ENCODE measurements at places on chromosomes 16 and 17.
A peak's percentile ranks its signal among the peaks of the same experiment; 100 is the strongest.

GRCh38 chr17:7922845-7923628 lies 6.6 kb downstream of the KCNAB3 start:
- DNase-seq, result no peak

DNA sequence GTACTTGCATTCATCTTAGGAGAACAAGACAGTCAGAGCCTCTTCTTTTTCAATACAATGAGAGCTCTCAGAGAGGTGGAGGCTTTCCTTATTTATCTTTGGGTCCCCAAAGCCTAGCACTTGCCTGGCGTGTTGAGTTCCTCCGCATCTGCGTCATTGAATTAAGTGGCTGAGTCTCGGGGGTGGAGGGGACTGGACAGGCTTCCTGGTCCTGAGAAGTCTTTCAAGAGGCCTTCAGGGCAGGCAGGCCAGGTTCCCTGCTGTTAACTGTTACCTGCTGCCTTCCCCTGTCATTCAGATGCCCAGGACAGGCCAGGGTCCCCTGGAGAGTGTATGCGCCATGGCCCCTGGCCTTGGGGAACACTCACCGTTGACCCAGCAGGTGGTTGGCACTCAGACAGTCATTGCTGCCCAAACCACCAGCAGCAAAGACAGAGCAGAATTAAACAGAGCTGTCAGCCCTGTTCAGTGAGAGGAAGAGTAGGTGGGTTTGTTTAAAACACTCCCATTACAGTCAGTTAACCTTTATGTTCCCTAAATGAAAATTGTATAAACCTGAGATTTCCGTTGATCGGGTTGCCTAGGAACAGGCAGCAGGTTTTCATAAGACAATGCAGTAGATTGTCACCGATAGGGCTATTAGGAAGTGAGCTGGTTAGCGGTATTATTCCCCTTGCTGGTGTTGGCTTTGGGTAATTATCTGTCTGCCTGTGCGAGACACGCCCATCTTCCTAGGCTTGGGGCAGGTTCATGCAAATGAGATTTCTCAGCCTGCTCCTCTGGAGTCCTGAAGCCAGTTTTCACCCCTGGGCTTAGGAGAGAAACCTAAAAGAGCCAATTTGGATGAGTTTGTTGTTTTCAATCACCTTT lies 132.7 kb downstream of the CCDC182 start:
- DNase-seq, result no peak

DNA sequence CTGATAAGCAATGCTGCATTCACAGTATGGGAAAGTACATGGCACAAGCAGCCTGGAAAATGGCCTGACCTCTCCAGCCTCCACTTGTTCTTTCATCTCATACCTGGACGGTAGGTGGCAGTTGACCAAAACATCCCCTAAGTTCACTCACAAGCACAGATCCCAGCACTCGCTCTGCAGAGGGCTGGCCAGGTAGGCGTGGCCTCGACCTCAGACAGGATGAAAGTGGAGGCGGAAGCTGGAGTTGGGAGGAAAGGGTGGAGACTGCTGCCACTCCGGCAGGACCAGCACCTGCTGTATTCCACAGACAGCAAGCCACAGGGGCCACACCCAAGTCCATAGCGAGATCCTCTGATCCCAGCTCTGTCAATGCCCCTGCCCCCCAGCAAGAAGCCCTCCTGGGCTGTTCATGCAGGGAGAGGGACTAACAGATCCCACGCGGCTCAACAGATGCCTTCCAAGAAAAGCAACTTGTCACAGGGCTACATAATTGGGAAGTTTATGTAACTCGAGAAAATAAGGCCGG lies 31.3 kb downstream of the ZCCHC14 start:
- DNase-seq, result peak; percentile 91

DNA sequence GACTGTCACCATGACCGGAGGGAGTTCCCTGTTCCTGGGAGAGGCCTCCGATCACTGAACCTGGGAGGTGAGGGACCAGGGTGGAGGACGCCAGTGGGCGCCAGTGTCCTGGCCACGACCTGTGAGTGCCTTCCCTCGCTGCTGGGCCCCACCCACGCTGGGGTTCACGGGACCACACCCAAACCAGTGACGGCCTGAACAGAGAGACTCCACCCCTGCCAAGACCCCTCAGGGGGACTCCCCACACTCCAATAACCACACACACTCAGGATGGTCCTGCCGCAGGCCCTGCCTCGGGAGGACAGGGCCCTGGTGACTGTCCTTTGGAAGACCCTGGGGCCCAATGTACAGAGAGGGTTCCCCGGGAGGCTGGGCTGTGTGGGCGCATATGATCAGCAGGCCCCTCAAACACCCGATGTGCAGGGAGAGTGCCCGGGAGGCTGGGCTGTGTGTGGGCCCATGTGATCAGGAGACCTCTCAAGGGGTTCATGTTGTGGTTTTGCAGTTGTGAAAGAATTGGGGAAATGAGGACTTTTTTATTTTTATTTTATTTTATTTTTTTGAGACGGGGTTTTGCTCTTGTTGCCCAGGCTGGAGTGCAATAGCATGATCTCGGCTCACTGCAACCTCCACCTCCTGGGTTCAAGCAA lies 26.6 kb downstream of the TPSD1 start:
- no peak for DNase-seq

GRCh38 chr17:5619088-5619740 lies 34.9 kb upstream of the NLRP1 start:
- no peak for DNase-seq

GRCh38 chr16:66228792-66229191 lies 137.7 kb upstream of the CDH5 start:
- DNase-seq, result no peak

DNA sequence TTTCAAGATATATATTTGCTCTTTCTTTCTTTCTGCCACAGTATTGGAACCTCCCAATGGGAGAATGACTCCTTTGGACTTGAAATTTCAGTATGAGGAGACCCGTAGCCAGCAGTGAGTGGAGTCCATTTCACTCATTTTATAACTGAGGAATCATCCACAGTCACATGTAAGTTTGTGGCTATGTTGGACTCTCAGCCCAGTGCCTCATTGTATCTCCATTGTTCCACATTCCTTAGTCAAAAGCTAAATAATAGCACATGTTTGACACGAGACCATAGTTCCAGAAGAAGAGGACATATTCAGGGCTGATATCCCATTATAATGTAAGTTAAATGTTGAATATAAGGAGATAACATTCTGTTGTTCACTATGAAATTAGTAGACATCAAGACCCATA lies 12.7 kb upstream of the SPAG9 start:
- DNase-seq, result no peak

- no peak for DNase-seq
Measured at GRCh38 chr16:30028438-30029076, 2.5 kb downstream of the TLCD3B start.

- DNase-seq, result no peak
Measured at GRCh38 chr16:46763147-46763546, 15.0 kb upstream of the MYLK3 start.

DNA sequence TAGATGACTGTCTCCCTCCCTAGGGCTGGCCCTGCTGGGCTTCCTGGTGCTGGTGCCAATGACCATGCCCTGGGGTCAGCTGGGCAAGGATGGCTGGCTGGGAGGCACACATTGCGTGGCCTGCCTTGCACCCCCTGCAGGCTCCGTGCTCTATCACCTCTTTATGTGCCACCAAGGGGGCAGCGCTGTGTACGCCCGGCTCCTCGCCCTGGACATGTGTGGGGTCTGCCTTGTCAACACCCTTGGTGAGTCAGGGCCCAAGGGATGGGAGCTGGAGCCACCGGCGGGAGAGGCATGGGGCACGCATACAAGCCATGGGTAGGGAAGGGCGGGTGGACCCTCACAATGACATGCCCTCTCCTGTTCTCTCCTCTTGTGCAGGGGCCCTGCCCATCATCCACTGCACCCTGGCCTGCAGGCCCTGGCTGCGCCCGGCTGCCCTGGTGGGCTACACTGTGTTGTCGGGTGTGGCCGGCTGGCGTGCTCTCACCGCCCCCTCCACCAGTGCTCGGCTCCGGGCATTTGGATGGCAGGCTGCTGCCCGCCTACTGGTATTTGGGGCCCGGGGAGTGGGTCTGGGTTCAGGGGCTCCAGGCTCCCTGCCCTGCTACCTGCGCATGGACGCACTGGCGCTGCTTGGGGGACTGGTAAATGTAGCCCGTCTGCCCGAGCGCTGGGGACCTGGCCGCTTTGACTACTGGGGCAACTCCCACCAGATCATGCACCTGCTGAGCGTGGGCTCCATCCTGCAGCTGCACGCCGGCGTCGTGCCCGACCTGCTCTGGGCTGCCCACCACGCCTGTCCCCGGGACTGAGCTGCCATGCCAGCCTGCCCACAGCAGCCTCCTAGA lies 2.2 kb downstream of the PAQR4 start:
- DNase-seq, result no peak

DNA sequence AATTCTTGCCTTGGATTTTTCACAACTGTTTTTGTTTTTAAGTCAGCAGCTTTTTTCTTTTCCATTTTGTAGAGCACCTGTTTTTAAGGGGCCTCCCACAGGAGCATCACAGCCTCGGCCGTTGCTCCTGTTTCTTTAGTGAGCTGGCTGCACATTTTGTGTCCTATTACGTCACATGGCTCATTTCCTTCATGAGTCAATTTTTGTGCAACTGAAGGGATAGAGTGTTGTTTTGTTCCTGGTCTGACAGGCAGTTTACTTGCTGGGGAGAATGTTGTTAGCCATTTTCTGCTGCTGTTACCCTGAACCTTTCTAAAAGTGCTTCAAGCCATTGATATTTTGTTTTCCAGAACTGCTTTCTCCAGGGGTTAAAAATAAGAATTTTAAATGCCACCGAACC lies 45.0 kb upstream of the CRISPLD2 start:
- peak; percentile 59 for DNase-seq

GRCh38 chr17:77637818-77638575 lies 320.5 kb upstream of the TNRC6C start:
- DNase-seq, result no peak

- DNase-seq, result no peak
Measured at GRCh38 chr17:66401364-66401763, 99.0 kb downstream of the PRKCA start.

DNA sequence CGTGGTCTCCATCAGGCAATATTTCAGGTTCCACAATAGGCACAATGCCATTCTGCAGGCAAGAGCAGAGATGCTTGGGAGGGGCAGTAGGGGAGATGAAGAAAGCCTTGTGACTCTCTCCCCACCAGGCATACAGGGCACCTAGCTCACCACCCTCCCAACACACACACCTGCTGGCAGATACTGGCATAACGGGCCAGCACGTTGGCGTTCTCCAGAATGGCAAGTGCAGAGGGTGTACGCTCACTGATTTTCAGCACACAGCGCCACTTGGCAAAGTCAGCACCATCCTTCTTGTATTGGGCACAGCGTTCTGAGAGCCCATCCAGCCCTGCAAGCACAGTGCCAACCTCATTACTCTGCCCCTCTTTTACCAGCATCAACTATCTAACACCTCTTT lies 2.2 kb downstream of the ALDOC start:
- no peak for DNase-seq

DNA sequence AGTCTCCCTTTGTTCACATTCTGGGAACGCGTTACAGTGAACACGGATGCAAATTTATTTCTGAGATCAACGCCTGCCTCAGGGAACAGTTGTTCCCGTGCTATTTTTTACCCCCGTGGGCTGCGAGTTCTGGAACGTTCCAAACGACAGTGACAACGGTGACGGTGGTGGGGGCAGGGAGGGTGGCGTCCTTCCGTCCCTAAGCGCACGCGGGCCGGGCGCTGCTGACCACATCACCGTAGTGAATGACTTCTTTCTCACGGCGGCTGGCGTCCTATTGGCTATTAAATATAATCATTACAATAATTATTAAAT lies 45.1 kb upstream of the SSTR5 start:
- DNase-seq, result no peak

- DNase-seq, result no peak
Measured at GRCh38 chr16:84423416-84423837, 55.1 kb downstream of the ATP2C2 start.

DNA sequence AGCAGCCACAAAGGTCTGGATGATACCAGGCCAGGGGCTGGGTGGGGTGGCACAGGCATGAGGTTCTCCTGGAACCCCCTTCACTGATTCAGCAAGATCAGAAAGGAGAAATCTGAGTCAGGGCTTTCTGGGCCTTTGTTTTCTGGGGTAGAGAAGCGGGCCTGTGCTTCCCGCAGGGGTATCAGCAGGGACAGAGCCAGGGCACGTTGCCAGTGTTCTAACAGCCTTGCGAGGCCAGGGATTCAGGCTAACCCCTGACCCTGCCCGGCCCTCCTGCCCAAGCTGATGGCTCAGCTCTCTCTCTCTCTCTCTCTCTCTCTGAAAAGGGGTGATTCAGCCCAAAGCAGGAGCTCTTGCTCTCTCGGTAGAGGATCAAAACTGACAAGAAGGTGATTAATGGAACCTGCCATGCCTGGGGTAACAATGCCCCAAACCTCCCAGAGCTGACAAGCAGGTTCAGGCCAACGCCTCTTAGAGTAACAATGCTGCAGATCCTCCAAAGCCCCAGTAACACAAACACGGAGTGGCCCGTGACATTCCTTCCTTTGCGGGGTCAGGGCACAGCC lies 2.0 kb upstream of the KRT13 start:
- no peak for DNase-seq

DNA sequence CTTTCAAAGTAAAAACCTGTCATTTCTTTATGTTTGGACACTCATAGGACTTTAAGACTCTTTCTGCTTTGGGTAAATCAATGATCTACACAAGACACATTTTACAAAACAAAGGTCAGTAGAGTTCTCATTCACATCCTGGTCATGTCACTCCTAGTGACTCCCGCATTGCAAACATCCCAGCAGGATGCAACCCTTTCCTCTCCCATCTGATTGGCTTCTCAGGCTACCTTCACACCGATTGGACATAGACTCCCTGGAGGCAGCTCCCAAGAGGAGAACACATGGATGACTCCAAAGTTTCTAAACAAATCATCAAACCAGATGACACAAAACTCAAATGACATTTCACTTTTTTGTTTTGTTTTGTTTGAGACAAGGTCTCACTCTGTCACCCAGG lies 43.8 kb upstream of the ACSM2B start:
- DNase-seq, result no peak

DNA sequence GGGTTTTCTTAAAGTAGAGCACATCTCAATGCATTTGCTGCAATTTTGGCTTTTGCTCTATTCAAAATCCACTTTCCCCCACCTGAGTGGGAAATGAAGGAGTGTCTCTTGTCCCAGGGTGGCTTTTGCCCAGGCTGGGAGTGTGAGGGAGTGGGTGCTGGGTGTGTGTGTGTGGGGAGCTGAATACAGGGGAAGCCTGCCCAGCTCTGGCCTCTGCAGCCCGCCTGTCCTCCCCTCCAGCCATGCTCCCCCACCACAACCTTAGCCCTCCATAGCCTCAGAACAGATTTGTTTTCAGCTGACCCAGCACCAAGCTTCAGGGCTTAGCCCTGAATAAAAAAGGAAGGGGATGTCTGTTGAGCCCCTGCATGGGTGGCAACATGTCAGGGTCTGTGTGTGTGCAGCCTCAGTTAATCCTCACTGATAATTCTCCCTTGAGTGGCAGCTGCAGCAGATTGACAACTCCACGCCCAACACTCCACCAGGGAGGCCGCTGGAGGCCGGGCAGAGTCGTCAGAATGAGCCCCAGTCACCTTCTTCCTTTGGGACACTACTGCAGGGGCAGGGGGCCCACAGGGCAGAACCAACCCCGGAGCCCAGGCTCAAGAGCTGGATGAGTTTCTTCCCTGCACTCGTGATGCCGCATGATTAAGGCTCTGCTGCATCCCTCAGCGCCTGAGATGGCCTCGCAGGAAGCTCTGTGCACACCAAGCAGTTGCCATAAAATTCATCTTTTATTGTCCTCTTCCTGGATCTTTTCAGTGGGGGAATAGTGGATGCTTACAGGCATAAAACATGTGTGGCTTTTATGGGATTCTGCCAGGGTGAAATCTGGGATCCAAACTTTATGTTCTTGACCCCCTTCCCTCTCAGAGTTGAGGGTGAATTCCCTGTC lies 55.0 kb downstream of the SPACA3 start:
- no peak for DNase-seq
